ENCODE measurements at places on chromosomes 5 and 9.

DNA sequence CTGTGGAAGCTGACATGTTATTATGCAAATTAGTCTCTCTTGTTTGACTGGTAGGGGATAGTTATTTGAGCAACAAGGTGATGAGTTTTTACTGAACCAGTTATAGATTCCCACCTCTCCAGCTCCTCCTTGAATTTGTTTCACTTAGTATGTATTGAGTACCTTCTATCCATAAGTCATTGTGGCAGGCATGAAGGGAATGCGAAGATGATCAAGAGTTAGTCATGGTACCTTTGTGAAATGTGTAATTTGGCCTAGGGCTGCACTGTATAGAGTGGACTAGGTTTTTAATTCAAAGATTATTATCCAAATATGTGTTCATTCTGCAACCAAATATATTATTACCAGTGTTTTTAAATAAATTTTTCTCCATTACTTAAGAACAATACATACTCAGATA lies 110.1 kb downstream of the HACD4 start:
- no peak for DNase-seq

DNA sequence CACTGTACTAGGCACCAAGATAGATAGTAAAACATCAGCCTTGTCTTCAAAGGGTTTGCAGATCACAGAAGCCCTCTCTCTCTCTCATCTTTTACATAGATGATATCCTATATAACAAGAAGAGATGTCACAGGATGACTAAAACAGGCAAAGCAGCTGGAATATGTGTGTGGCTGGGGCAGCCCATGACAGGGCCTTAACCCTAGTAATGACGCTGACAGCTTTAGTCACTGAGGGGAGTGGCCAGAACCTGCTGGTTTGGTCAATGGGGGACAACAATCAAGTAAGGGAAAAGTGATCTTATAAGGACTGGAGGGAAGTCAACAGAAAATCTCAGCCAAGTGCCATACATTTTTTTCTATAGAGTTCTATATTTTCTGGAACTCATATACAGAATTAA lies 41.9 kb upstream of the RIC1 start:
- DNase-seq = peak; percentile 18

- DNase-seq = no peak
Observed at GRCh38 chr5:74665816-74666215, 19.2 kb upstream of the HEXB start.

- DNase-seq = no peak
Observed at GRCh38 chr5:38518341-38518740, 38.1 kb downstream of the LIFR start.

DNA sequence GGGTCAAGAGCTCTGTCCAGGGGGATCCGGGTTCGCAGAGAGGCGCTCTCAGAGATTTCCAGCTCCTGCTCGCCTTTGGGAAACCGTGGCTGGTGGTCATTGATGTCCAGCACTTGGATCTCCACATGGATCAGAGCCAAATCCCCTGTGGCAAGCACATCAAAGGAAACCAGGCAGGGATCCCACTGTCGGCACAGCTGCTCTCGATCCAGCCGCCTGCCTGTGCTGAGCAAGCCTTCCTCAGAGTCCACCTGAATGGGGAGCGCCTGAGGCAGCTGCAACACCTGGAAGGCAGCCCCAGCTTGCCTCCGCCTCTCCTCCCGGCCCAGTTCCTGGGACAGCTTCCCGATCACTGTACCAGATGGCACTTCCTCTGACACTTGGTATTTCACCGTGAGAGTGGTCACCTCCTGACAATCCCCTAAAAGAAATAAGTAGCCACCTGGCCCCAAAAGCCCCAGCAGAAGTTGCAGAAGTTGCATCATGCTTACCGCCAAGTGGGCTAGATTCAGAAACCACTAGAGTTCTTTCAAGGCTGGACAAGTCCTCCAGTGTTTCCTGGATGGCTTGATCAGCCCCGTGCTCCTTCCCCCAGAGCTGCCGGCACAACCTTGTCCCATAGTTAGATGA lies 520 bp downstream of the PCDH12 start:
- DNase-seq = no peak

- DNase-seq = no peak
Observed at GRCh38 chr5:1133510-1134201, 21.8 kb upstream of the SLC12A7 start.

- no peak for DNase-seq
Observed at GRCh38 chr5:160384681-160385080, 14.3 kb upstream of the C1QTNF2 start.

DNA sequence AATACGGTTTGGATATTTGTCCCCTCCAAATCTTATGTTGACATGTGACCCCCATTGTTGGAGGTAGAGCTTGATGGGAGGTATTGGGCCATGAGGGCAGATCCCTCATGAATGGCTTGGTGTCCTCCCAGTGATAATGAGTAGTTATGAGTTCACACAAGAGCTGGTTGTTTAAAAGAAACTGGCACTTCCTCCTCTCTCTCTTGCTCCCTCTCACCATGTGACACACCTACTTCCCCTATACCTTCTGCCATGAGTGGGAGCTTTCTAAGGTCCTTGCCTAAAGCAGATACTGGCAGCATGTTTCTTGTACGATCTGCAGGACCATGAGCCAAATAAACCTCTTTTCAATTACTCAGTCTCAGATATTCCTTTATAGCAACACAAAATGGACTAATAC lies 132.0 kb downstream of the PIK3R1 start:
- DNase-seq = no peak

GRCh38 chr5:143055596-143056338 lies 285.6 kb downstream of the ARHGAP26 start:
- DNase-seq = no peak

- no peak for DNase-seq
Observed at GRCh38 chr9:110900917-110901316, 137.4 kb downstream of the LPAR1 start.

- DNase-seq = no peak
Observed at GRCh38 chr5:2894736-2895135, 143.3 kb upstream of the IRX2 start.

- DNase-seq = no peak
Observed at GRCh38 chr5:14659821-14660607, 4.5 kb upstream of the OTULIN start.

GRCh38 chr9:15746905-15747304 lies 194.1 kb downstream of the CCDC171 start:
- DNase-seq = no peak

GRCh38 chr5:138109463-138110265 lies 25.8 kb downstream of the WNT8A start:
- DNase-seq = no peak

DNA sequence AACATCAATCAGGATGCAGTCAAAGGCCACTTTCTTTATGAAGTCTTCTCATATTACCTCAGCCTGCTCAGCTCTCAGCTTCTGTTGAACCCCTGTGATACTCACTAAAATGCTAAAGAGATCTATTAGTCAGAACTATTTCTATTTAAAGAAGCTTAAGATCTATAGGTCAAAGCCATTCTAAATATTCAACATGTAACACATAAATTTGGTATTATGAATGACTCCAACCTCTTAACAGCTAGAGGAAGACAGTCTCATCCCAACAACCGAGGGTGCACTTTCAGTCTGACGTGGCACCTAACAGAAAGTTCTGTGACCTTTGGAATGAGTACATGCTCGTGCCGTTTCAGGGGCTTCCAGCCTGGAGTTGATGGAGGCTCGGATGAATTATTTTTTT lies 301.5 kb upstream of the VLDLR start:
- no peak for DNase-seq

GRCh38 chr5:148833122-148833521 lies 6.7 kb downstream of the ADRB2 start:
- DNase-seq = no peak

- no peak for DNase-seq
Observed at GRCh38 chr9:86286278-86286677, 3.9 kb upstream of the ISCA1 start.

DNA sequence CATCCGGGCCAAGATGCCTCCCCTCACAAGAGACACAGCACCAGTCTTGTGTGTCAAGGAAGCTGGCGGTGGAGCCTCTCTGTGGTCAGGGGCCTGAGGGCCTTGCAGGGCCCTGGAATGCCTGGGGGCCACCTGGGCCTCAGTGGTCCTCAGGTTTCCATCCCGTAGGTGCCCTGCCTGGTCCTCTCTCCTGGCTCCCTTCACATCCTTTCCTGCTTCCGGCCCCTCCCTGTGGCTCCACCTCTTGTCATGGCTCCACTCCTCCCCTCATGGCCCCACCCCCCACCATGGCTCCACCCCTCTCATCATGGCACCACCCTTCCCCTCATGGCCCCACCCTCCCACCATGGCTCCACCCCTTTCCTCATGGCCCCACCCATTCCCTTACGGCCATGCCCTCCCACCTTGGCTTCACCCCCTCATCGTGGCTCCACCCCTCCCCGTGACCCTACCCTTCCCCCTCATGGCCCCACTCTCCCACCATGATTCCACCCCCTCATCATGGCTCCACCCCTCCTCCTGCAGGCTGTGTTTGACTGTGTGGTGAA lies 175.8 kb downstream of the CACNA1B start:
- DNase-seq = no peak

DNA sequence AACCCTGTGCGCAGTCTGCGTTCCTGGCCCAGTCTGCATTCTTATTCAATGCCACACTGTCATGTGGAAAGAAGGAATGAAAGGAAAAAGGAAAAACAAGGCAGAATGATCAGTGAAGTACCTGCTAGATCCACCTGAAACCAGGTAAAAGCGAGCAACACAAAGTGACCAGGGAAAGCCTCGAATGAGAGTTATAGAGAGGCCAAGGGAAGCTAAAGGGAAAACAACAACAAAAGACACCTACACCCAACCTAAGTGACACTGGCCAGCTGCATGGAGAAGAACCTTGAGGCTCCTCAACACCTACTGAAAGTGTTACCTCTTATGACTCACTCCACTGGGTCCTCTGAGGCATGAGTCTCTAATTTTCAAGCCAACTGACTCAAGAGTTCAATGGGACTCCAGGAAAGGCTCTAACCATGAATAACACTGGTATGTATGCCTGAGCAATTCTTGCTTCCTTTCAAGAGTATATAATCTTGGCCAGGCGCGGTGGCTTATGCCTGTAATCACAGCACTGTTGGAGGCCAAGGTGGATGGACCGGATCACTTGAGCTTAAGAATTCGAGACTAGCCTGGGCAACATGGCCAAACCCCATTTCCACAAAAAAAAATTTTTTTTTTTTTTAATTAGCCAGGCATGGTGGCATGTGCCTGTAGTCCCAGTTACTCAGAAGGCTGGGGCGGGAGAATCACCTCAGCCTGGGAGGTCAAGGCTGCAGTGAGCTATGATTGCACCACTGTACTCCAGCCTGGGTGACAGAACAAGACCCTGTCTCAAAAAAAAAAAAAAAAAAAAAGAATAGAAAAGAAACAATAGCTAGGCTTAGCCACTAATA lies 29.0 kb downstream of the MTMR12 start:
- DNase-seq = peak; percentile 23

GRCh38 chr9:107215381-107215780 lies 67.7 kb upstream of the RAD23B start:
- no peak for DNase-seq

DNA sequence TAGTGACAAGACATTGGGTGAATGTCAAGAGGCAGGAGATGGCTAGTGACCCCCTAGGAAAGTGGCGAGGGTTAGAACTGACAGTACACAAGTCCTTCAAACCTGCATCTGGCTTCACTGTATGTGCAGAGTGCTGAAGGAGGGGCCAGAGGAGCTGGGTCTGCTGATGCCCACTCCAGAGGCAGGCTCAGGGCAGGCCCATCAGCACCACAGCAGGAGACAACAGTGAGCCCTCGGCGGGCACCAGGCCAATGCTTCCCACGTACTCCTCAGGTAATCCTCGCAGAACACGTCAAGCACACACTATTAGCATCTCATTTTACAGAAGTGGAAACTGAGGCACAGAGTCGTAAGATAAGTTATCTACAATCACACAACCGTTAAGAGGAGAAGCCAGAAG lies 76.1 kb upstream of the SH3PXD2B start:
- DNase-seq = no peak

GRCh38 chr9:20335668-20336332 lies 286.5 kb downstream of the MLLT3 start:
- no peak for DNase-seq

All from CD4-positive, alpha-beta T cell treated with Interleukin-10 for 1 hour (primary cell).